ENCODE measurements at places on chromosomes 1 and 21. TPM values are rescaled to one million over a fixed set of nuclear protein-coding genes. Genes with fewer than 3 reads are reported as not detected.
A peak's percentile ranks its signal among the peaks of the same experiment; 100 is the strongest.

- H3K27ac ChIP-seq: no peak overlapping the region
- no peaks in the 10 kb centered on the region for H3K36me3 ChIP-seq
- peaks cover 41% of the 10 kb centered on the region for H3K4me1 ChIP-seq
- peaks cover 46% of the 10 kb centered on the region for H3K27me3 ChIP-seq
- H3K4me3 ChIP-seq: peak overlapping the region; percentile 37
- DNase-seq: peak; percentile 83
Measured at GRCh38 chr1:112718691-112719418, 3.7 kb upstream of the PPM1J start.

DNA sequence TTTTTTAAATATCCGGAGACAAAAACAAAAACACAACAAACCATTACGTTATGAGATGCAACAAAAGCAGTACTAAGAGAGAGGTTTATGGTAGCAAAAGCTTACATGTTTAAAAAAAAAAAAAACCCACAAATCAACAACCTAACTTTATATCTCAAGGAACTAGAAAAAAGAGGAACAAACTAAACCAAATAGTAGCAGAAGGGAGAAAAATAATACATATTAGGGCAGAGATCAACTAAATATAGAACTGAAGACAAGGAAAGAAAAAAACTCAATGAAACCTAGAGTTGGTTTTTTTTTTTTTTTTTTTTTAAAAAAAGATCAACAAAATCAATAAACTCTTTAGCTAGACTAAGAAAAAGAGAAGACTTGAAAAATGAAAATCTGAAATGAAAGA is 34.9 kb downstream of the ZNF644 start:
- H3K4me1 ChIP-seq: peaks cover 29% of the 10 kb centered on the region
- no peaks in the 10 kb centered on the region for H3K27me3 ChIP-seq
- no peak overlapping the region for H3K4me3 ChIP-seq
- no peak overlapping the region for H3K27ac ChIP-seq
- no peak for DNase-seq

DNA sequence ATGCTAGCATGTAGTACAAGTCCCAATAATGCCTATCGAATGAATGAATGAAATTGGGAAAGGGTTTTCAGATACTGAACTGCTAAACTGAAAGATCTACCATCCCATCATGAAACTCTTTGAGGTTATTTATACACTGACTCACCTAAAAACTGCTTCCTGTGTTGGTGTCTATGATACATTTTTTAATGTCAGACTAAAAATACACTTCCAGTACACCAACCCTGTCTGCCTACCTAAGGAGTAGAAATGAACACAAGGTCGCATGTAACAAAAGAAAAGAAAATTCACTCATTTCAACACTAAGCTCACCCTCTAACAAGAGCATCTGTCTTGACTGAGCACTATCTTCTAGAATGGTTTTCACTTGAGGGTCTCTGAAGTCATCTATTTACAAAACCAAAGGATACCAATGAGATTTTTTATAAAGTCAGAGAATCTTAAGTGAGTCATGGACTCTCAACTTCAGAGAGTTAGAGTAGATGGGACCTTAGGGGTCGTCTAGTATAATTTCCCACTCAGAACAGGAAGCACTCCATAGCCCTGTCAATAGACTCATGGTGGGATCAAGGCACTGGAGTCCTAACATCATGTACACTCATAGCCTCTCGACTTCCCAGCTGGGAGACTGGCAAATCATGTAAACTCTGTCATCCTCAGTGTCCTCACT is 53.4 kb downstream of the WLS start:
- DNase-seq: no peak
- no peaks in the 10 kb centered on the region for H3K36me3 ChIP-seq
- peak overlapping the region; percentile 86 for H3K27ac ChIP-seq
- peaks cover 57% of the 10 kb centered on the region for H3K4me1 ChIP-seq
- no peak overlapping the region for H3K4me3 ChIP-seq

DNA sequence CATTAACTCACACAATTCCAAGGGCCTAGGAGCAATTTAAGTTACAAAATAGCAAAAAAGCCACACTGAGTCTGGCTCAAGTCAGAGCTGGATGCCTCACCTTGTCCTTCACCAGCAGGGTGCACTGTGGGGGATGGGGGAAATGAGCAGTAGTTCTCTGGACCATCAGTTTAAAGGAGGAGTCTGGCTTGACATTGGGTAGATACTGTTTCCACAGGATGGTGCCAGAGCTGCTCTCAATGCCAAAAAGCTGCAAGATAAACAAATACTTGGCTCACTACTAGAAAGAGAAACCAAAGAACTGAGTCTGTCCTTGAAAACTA is 18.8 kb downstream of the EMC1 start:
- DNase-seq: peak; percentile 32
- H3K27me3 ChIP-seq: no peaks in the 10 kb centered on the region
- peaks cover 100% of the 10 kb centered on the region for H3K36me3 ChIP-seq
- no peak overlapping the region for H3K4me3 ChIP-seq
- H3K4me1 ChIP-seq: peaks cover 19% of the 10 kb centered on the region
- peak overlapping the region; percentile 85 for H3K27ac ChIP-seq

DNA sequence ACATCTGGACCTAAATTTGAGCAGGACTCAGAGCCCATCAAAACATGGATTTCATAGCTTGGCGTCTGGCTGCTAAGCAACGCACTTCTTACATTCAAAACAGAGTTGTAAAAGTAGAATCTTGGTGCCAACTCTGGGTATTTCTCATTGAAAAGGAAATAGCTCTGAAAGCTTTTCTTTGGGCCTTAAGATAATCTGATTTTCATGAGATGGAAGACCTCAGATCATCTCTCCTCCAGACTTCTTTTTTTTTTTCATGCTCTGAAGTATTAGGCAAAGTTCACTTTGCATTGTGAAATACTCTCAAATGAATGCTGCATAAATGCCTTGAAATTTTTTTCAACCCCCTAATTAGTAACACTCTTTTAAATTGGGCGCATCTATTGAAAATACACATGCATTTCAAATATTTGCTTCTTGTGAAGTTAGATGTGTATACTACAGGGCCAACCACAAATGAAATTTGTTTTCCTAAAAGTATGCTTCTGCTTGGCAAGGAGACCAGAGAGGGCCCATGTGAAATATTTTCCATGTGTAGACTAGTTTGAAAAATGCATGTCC is 4.2 kb downstream of the ADAMTS5 start:
- no peaks in the 10 kb centered on the region for H3K36me3 ChIP-seq
- no peak overlapping the region for H3K4me3 ChIP-seq
- H3K4me1 ChIP-seq: peaks cover 10% of the 10 kb centered on the region
- peak overlapping the region; percentile 83 for H3K27ac ChIP-seq
- no peak for DNase-seq

- DNase-seq: no peak
- no peaks in the 10 kb centered on the region for H3K36me3 ChIP-seq
- H3K27me3 ChIP-seq: no peaks in the 10 kb centered on the region
- H3K4me1 ChIP-seq: peaks cover 16% of the 10 kb centered on the region
- H3K4me3 ChIP-seq: no peak overlapping the region
- no peak overlapping the region for H3K27ac ChIP-seq
Measured at GRCh38 chr1:6056572-6056948, 10.9 kb downstream of the KCNAB2 start.

DNA sequence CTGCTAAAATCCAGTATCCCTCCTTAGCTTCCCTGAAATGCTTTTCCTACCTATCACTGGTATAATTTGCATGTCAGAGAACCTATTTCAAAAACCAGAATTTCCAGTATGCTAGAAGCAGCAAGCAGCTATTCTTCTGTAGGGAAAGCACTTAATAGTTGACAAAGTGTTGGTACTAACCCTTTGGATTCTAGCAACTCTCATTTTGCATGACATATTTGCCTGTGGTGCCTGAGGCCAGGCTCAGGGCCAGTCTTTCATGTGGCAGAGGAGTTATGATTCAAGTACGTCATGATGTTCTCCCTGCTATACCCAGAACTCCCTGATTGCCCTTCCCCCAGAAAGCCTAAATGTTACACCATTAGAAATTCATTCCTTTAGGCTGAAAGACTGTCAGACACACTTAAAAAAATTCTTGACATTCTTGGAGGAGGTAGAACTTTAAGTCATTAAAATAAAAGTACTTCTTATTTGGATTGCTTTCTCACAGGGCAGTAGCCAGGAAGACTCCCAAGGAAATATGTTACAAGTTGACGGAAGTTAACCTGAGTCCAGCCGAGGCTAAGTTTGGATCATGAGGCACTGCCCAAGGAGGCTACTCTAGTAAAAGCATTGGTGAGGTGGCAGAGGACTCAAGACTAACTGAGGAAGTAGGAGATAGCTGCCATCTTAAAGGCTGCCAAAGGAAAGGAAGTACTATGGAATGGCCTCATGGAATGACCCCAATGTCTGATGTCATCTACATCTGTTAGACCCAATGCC is 298.4 kb upstream of the SPAG17 start:
- no peak for DNase-seq
- no peaks in the 10 kb centered on the region for H3K36me3 ChIP-seq
- H3K27ac ChIP-seq: no peak overlapping the region
- no peak overlapping the region for H3K4me3 ChIP-seq

- no peak overlapping the region for H3K27ac ChIP-seq
- no peak for DNase-seq
- no peak overlapping the region for H3K4me3 ChIP-seq
- H3K4me1 ChIP-seq: peaks cover 4% of the 10 kb centered on the region
- peaks cover 12% of the 10 kb centered on the region for H3K36me3 ChIP-seq
Measured at GRCh38 chr1:89866568-89866967, 45.7 kb downstream of the LRRC8D start.

GRCh38 chr1:223045164-223045957 is 97.7 kb downstream of the TLR5 start:
- H3K4me3 ChIP-seq: no peak overlapping the region
- no peaks in the 10 kb centered on the region for H3K27me3 ChIP-seq
- no peak for DNase-seq
- H3K27ac ChIP-seq: no peak overlapping the region

DNA sequence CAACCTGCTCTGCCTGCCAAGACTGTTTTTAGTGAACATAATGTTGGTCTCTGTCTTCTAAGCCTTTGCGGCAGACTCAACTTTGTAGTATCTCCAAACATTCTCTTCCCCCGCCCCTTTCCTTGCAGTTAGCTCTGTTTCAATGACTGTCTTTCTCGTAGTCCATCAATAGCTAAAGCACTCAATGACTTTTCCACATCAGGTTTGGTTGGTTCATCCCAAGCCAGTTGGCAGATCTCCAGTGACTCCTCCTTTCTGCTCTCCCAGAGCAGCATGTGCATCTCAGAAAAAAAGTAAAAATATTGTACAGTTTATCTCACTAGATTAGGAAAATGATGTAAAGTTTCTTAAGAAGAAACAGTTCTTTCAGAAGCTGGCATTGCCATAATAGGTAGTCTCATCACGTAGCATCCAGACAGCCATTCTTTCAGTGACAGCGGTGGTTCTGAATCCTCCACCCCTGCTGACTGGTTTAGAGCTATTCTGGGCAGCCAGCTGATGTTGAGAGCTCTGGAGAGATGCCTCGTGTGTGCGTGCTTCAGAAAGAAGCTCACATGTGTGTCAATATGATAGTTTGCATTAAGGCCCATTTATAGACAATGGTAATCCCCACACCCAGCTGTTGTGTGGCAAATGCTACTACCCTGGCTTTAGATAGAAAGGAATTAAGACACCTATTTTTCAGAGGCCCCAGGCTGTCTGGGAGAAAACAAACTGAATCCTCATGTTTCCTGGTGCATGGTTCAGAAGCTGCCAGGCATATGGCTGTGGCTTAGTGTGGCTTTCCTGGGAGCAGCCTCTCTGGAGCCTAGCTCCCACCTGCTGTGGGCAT is 53.2 kb downstream of the CNN3 start:
- DNase-seq: no peak
- H3K4me3 ChIP-seq: no peak overlapping the region
- H3K27me3 ChIP-seq: no peaks in the 10 kb centered on the region
- no peak overlapping the region for H3K27ac ChIP-seq
- peaks cover 28% of the 10 kb centered on the region for H3K36me3 ChIP-seq

GRCh38 chr1:231194843-231195516 is 33.1 kb downstream of the TRIM67 start:
- H3K27ac ChIP-seq: no peak overlapping the region
- H3K4me1 ChIP-seq: peaks cover 6% of the 10 kb centered on the region

DNA sequence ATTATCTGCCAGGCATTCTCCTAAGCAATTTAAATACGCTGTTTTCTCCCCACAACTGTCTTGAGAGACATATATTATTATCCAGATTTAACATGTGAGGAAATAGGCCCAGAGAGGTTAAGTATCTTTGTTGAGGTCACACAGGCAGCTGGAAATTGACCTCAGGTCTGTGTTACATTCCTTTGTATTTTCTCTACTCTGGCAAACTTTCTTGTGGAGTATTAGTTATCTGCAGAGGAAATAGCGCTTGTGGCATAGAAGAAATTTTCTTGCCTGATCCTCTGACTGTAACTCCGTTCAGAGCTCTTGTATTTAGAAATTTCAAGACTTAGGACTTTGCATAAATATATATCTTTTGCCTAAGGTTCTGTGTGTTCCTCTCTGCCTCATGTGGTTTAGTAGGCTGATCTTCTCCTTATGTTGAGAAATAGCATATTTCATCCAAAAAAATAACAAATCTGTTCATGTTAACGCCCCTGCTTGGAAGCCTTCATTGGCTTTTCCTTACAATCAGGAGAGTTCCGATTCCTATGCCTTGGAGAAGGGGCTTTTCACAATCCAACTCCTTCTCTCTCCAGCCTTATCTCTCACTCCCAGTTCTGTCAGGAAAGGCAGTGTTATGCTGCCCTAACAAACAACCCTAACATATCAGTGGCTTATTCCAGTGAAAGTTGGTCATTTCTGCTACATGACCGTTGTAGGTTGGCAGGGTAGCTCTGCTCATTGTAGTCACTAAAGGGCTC is 2.5 kb upstream of the JUN start:
- no peaks in the 10 kb centered on the region for H3K27me3 ChIP-seq
- peaks cover 7% of the 10 kb centered on the region for H3K4me1 ChIP-seq
- H3K4me3 ChIP-seq: no peak overlapping the region
- peaks cover 11% of the 10 kb centered on the region for H3K36me3 ChIP-seq
- H3K27ac ChIP-seq: peak overlapping the region; percentile 98

GRCh38 chr21:42574234-42575027 is 60.8 kb downstream of the SLC37A1 start:
- no peak overlapping the region for H3K4me3 ChIP-seq
- peaks cover 77% of the 10 kb centered on the region for H3K36me3 ChIP-seq
- no peaks in the 10 kb centered on the region for H3K4me1 ChIP-seq

DNA sequence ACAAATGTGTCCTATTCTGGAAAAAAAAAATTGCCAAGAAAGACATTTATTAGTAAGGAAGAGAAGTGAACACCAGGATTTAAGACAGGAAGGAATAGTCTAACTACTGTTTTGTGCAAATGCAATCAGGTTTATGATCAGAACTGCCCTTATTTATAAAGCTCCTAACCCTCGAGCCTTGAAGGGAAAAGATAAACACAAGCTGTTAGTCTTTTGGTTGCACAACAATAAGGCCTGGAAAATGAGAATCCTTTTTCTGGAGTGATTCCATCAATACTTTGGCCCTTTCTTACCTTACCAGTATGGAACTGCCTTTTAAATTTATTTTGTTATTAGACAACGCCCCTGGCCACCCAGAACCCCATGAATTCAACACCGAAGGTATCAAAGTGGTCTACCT is 52.9 kb downstream of the SNRPE start:
- no peak overlapping the region for H3K4me3 ChIP-seq
- H3K36me3 ChIP-seq: no peaks in the 10 kb centered on the region
- no peak overlapping the region for H3K27ac ChIP-seq
- no peaks in the 10 kb centered on the region for H3K27me3 ChIP-seq
- DNase-seq: no peak

The PAQR6 gene
- 0.43 TPM for total RNA-seq

The FOXO6 gene
- not detected for total RNA-seq

The AGBL4 gene
- total RNA-seq: not detected

The KRTAP20-3 gene
- not detected for total RNA-seq

The NEXN gene
- total RNA-seq: 63.9 TPM

The LGALS8 gene
- total RNA-seq: 140 TPM

The FAM167B gene
- total RNA-seq: not detected
